ENCODE measurements at places on chromosomes 2 and 18. TPM values are rescaled to one million over a fixed set of nuclear protein-coding genes. Genes with fewer than 3 reads are reported as not detected.

SPHKAP gene
- total RNA-seq, result not detected

ITGB6 gene
- total RNA-seq, result 2.6 TPM

IL1RL2 gene
- total RNA-seq, result not detected

LYPD6 gene
- 9.0 TPM for total RNA-seq

SPEG gene
- 18.6 TPM for total RNA-seq

ZNF396 gene
- 0.35 TPM for total RNA-seq

C2orf80 gene
- not detected for total RNA-seq

YES1 gene
- 95.0 TPM for total RNA-seq

TIA1 gene
- total RNA-seq, result 149 TPM

CABYR gene
- total RNA-seq, result 4.4 TPM

OTOF gene
- total RNA-seq, result 0.09 TPM

PRKAG3 gene
- total RNA-seq, result not detected

NPHP1 gene
- total RNA-seq, result 2.0 TPM

KLF11 gene
- 22.9 TPM for total RNA-seq

ZEB2 gene
- not detected for total RNA-seq

DSG2 gene
- 32.1 TPM for total RNA-seq

RGPD5 gene
- 62.0 TPM for total RNA-seq

G6PC2 gene
- not detected for total RNA-seq

SLC23A3 gene
- total RNA-seq, result 7.1 TPM

UGT1A5 gene
- total RNA-seq, result 1.2 TPM

RAB6C gene
- total RNA-seq, result not detected

CFC1 gene
- not detected for total RNA-seq

CDH19 gene
- not detected for total RNA-seq

ACMSD gene
- total RNA-seq, result not detected

CCDC85A gene
- not detected for total RNA-seq

GAL3ST2 gene
- 6.8 TPM for total RNA-seq

IL1R1 gene
- total RNA-seq, result 23.5 TPM

NYAP2 gene
- 0.11 TPM for total RNA-seq

HDAC4 gene
- 15.5 TPM for total RNA-seq

PFN4 gene
- 1.4 TPM for total RNA-seq

XDH gene
- 1.4 TPM for total RNA-seq

KCMF1 gene
- 83.4 TPM for total RNA-seq

Measured in Caco-2 (cell line).